CD4-positive, alpha-beta T cell treated with Interleukin-17A for 4 hours (primary cell): ENCODE measurements at places on chromosomes 13 and 19.

- DNase-seq: no peak
These were observed 21.7 kb upstream of the MIER2 start for GRCh38 chr19:366205-366783.

GRCh38 chr19:48355365-48355954, 8.3 kb downstream of the TMEM143 start:
- no peak for DNase-seq

- peak; percentile 83 for DNase-seq
These were observed 1.9 kb upstream of the LMTK3 start for GRCh38 chr19:48513289-48514122.

DNA sequence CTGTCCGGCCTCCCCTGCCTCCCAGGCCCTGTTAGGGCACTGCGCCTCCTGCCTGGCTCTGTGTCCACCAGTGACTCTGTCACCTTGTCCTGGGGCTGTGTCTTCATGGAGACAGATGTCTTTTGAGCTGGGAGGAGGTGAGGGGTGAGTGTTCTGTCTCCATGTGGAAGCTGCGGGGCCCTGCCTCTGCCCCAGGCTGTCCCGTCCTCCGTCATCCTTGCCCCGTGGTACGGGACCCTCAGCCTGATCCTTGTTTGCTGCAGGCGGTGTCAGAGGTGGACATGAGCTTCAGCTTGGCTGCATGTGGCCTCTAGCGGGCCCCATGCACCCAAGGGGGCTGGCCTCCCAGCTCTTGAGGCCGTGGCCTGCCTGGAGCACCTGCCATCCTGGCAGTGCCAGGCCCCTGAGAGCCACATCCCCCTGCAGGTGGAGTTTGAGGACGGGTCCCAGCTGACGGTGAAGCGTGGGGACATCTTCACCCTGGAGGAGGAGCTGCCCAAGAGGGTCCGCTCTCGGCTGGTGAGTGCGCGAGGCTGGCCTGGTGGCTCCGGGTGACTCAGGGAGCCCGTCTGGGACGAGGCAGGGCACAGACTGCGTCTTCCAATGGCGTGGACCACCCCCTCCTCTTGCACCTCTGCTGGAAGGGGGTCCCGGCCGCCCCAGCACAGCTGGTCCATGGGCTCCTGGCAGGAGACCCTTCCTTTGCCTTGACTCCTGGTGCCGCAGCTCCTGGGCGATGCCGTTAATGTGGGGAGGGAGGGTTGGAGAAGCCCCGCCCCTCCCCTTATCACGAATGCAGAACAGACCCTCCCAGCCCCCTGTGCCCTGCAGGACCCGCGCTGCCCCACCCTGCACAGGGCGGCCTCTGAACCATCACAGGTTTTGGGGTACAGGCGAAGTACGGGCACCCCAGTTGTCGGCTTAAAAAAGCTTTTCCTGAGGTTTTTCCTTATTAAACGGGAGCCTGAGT, 181.3 kb downstream of the KDM4B start:
- no peak for DNase-seq

DNA sequence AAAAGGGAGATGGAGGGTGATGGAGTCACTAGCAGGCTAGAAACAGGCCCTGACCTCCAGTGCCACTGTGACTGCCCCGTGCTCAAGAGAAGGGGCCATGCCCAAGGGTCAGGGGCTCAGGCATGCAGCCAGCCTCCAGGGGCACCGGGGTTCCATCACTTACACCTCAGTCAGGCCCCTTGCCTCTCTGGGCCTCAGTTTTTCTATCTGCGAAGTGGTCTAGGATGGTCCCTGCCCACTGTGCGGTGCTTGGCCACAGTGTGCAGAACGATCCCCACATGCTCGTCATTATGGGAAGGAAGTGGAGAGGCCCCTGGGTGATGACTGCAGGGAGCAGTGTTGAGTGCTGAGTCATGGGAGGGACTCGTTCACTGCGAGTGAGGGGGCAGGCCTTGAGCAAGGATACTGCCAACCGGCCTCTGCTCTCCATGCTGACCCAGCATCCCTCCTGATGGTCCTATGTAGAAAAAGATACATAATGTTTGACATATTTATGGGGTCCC, 23.1 kb downstream of the TMED1 start:
- DNase-seq: no peak

GRCh38 chr13:73879346-73880015, 254.7 kb downstream of the KLF12 start:
- DNase-seq: no peak

DNA sequence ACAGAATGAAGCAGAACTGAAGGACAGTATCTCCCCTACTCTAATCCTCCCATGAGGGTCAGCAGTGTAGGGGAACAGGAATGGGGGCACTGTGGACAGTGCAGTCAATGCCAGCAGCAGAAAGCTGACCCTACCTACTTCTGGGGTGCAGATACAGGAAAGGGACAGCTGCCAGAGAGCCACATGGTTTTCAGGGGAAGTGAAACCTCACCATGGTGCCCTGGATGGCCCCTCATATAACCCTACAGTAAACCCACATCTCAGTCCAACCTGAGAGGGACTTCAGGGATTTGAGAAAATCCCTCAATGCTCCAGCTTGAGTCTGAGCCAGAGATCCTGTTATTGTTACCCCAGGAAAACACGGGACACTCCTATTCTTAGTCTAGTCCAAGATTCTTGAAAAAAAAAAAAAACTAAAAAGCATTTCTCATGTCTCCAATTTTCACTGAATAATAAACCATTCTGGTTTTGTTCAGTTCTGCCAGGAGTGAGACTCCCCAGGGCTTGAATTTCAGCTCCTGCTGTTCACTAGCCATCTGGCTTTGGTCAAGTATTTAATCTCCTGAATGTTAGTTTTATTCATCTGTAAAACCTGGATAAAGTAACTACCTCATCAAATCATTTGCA, 511.6 kb upstream of the ARGLU1 start:
- DNase-seq: no peak

DNA sequence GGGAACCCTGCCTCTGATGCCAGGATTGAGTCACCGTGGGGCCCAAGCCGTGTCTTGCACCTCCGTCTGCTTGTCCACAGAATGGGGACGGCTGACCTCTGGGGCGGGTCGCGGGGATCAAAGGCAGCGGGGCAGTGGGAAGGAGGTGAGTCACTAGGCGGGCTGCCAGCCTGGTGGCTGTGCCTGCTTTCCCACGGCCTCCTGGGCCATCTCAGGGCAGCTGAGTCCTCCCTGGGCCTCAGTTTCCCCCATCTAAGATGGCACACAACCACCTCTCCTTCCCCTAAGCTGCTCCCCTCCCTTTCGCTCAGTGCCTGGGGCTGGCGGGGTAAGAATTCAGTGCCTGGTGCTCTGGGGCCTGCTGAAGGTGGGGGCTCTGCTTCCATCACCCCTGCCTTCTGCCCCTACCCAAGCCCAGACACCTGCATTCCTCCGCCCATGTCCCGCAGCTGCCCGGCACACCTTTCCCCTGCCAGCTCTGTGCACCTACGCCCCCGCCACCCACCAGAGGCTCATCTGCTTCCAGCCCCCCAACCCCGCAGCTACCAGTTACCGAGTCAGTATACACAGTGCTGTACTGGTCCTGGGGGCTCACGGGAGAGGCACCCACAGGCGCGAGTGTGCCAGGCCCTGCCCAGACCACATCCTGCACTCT, 3.5 kb downstream of the MKNK2 start:
- peak; percentile 49 for DNase-seq

- DNase-seq: no peak
These were observed 56.7 kb downstream of the AKAP11 start for GRCh38 chr13:42328672-42329071.

DNA sequence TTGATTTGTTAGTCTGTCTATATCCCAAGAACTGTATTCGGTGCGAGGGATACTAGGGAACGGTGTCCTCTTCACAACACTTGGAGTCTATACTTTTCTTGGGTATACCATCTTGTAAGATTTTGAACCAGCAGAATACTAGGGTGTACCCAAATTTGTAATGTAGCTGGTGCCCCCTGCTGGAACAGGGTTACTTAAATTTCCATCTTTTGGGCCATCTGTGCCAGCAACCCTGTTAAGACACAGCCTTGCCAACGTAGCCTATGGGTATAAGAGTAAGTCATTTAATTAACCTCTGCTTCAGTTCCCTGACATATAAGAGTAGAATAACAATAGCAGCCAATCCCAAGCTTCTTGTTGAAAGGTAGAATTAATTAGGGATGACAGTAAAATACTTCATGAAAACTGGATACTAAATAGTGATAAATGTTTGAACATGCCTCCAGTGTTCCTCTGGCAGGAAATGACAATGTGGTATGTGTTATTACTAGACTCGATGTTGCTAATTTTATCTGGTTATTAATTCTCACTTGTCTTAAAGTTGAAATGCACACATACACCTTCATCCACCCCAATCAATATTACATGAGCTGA, 607.6 kb downstream of the FGF9 start:
- DNase-seq: peak; percentile 76
